ENCODE measurements at places on chromosomes 16 and 17.

DNA sequence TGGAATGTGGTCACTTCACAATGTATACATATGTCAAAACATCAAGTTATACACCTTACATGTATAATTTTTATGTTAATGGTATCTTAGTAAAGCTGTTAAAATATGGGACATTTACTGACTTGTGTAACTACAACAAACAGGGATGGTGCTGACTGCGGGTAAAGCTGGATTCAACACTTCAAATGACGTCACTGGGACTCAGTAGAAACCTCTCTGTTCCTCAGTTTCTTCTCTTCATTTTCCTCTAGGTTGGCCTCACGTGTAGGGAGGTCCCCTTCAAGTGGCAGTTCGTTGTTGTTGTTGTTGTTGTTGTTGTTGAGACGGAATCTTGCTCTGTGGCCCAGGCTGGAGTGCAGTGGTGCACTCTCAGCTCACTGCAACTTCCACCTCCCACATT, 182.9 kb downstream of the RBFOX1 start:
- no peak for DNase-seq

- DNase-seq, result no peak
These were observed 47.0 kb upstream of the MAF start for GRCh38 chr16:79647586-79647985.

DNA sequence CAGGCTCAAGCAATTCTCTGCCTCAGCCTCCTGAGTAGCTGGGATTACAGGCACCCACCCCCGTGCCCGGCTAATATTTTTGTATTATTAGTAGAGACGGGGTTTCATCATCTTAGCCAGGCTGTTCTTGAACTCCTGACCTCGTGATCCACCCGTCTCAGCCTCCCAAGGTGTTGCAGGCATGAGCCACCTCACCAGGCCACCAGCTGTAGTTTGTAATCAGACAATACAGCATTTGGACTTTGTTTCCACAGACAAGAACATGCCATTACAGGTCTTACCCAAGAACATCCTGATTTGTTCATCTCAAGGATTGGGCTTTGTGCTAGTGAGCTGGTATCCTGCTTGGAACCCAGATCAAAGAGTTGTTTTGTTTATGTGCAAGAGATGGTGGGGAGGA, 30.1 kb downstream of the C17orf100 start:
- no peak for DNase-seq

DNA sequence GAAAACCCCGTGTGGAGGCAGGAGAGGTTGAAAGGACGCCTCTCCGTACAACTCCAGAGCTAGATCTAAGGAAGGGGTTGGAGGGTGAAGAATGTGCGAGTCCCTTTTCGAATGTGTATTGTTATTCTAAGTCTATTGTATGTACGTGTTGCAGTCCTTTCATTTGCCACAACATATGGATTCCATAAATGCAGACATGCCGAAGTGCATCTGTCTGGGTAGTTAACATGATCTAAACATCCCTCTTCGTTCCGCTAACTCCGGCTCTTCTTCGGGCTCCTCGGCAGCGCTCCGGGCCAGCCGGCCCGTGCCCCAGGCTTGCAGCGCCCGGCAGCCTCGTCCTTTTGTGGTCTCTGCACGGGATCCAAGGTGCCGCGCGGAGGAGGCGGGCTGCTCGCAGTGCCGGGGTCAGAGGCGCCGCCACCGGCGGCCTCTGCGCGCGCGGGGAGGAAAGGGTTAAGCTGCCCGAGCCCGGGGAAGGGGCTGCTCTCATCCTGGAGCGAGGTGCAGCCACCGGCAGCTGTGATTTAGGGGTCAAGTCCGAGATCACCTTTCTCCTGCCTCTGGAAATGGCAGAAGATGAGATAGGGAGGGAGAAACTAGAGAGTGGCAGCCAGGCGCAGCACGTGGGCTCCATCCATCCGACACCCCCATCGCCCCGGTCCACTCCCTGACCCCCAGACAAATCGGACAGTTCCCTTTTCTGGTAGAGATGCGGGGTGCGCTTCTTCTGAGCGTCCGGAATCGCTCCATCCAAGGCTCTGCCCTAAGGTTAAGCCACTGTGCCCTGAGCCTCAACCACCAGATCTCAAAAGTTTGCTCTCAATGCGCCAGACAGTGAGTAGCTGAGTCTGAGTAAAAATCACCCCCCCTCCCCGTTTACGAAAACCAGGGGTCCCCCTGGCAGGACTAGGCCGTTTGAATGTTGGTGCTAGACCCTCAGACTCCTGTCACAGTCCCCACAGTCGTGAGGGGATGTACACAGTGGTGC, 15.1 kb upstream of the ZFHX3 start:
- DNase-seq, result no peak

- no peak for DNase-seq
These were observed 723.8 kb downstream of the CDH11 start for GRCh38 chr16:64397945-64398508.

- no peak for DNase-seq
These were observed 22.6 kb downstream of the TTYH2 start for GRCh38 chr17:74235911-74236371.

- DNase-seq, result no peak
These were observed 621.0 kb downstream of the WWOX start for GRCh38 chr16:78720416-78720815.

DNA sequence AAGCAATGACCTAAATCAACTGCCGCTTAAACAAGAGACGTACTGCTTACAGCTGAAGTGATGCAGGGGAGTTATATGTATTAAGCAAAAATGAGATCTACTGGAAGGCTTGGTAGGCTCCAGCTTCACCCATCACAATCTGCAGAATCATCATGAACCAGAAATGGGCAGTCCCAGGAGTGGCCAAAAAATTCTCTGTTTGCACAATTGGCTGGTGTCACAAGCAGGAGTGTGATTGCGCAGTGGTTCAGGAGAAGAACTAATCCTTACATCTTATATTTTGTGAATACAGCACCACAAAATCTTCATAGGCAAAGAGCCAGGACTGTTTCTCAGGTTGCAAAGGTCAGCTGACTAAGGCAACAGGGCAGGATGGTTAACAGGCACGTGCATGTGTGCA, 75.9 kb downstream of the CES1 start:
- DNase-seq, result no peak

- DNase-seq, result no peak
These were observed 18.2 kb downstream of the USP31 start for GRCh38 chr16:23131036-23131435.

DNA sequence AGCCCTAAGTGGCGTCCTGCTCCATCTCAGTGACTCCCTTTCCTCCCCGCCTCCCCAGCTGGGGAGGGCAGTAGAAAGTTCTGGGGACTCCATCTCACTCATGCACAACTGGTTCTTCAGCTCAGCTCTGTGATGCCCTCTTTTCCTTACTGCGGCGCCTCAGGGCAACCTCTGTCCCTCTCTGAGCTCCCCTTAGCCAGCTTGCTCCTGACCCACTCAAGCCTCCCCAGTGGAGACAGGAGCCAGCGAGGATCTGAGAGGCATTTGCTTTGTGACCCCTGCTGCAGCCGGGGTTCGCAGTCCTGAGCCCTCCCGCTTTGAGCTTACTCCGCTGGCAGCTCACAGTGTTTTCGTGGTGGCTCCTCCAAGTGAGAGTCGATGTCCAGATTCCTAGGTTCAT, 6.2 kb upstream of the MRC2 start:
- DNase-seq, result no peak

DNA sequence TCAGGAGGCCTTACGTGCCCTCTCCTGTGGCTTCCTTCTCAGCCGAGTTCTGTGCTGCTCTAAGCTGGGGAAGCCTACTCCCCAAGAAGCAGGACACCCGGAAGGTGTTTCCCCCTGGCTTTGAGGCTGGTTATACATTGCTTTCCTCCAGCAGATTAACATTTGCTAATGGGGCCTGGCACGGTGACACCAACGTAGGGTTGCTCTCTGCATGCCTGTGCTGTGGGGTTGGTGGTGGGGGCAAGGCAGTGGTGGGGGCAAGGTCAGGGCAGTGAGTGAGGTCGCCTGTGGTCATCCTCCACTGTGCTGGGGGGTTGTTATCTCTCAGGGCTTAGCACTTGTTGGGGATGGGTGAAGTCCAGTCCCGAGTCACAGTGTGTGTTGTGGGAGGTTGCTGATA, 4.2 kb downstream of the USP6 start:
- DNase-seq, result no peak

DNA sequence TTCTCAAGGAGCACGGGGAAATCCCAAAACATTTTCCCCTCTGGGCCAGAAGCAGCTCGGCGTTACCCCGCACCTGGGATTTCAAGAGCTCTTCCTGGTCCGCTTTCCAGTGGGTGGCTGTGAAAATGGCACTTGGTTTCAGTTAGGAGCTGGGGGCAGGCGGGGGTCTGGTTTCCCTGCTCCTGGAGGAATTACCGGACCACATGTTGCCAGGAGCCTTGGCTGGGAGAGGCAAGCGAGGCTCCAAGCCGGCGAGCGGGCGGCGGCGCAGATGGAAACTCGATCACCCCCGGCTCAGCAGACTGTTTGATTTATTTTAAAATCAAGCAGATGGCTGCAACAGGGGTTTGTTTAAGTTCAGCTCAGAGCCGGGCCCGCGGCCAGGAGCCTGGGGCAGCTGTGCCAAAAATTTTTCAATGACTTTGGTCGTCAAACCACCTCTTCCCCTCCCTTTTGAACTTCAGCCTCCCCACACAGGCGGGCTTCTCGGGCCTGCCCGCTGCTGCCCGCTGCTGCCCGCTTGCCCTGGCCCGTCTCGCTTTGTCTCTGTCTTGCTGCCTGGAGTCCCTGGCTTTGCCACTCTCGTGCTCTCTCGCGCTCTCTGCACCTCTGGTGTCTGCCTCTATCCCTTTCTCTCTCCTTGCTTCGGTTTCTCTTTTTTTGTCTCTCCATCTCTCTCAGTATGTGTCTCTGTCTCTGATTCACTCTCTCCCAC, 108.0 kb upstream of the CIBAR2 start:
- DNase-seq, result no peak

- peak; percentile 23 for DNase-seq
These were observed at the start of gene ULK2 for GRCh38 chr17:19867329-19868078. TSS of gene ULK2 (minus strand) at chr17:19867936. CDS start at chr17:19867417, 519 bp downstream.

GRCh38 chr16:88063211-88063773, 112.1 kb downstream of the BANP start:
- DNase-seq, result no peak

DNA sequence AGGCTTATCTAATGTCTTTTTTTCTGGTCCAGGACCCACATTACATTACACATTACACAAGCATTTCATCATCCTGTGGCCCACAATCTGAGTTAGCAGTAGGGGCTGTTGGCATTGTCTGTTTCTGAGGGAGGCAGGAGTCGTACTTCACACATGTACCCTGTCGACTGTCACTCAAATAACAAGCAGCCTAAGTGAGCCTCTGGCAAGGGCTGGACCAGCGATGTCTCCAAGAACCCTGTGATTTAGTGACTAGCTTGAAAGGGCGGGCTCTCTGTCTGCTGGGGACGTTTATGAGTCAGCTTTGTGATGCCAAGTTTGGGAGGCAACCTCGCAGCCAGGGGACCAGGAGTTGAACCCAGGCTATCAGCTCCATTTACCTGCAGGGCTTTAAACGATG, 251.4 kb downstream of the HS3ST3B1 start:
- DNase-seq, result no peak

DNA sequence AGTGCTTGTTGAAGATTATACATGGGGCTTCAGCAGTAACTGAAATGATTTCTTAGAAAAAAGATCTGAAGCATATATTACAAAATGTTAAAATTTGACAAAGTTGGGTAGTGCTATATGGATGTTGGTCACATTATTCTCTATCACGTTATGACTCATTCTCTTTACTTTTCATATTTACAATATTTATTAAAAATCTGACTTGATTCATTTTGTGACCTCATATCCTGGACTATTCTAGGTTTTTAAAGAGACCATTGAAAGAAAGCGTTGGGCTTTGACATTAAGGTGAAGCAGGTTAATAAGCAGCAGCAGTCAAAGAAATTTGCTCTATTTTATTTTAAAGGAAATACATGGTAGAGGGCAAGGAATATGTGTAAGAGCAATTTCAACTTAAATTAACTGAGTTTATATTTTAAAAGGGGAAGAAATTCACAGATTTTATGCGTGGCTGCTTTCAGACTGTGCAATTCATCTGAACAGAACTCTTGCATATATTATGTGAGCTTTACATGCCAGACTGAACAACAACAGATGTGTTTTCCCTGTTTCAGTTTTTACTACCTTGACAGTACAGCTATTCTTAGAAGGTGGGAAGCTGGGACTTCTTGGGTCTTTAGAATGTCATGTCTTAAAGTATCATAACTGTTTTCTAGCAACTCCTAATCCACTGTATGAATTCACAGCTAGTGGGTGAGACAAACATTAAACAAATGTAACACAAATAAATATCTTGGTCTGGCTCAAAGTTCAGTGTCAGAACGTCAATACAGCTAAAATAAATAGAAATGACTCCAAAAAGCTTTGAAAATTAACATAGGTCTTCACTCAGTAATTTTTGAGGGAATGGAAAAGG, 10.4 kb upstream of the FAM20A start:
- DNase-seq, result no peak

DNA sequence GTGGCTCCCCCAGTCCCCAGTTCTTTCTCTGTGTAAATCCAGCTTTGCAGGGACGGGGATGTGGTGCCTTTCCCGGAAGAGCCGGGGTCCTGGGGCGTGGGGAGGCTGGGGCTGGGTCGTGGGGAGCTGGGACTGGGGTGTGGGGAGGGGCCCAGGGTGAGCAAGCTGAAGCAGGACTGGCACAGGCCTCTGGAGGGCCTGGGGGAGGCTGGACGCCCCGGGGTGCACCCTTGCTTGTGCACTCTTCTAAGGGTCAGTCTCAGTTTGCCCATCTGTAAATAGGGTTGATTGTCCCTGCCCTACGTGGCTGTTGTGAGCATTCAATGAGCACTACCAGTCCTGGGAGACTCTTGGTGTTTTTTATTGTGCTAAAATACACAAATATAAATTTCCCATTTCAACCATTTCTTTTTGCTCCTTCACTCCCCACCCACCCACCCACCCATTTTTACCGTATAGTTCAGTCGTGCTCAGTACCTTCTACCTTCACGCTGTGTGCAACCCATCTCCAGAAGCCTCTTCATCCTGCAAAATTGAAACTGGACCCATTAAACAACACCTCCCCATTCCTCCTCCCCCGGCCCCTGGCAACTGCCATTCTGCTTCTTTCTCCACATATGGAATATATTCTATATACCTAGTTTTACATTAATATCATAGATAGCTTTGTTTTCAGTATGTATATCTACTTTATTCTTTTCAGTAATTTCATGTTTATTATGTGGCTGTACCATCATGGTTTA, 7.8 kb upstream of the TBC1D3B start:
- DNase-seq, result no peak

- DNase-seq, result no peak
These were observed 105.6 kb upstream of the FOXF1 start for GRCh38 chr16:86404678-86405077.

- DNase-seq, result no peak
These were observed 8.3 kb downstream of the ZNF629 start for GRCh38 chr16:30778549-30779244.
